GM12864 (cell line): ENCODE measurements at places on chromosomes 1 and 21.

DNA sequence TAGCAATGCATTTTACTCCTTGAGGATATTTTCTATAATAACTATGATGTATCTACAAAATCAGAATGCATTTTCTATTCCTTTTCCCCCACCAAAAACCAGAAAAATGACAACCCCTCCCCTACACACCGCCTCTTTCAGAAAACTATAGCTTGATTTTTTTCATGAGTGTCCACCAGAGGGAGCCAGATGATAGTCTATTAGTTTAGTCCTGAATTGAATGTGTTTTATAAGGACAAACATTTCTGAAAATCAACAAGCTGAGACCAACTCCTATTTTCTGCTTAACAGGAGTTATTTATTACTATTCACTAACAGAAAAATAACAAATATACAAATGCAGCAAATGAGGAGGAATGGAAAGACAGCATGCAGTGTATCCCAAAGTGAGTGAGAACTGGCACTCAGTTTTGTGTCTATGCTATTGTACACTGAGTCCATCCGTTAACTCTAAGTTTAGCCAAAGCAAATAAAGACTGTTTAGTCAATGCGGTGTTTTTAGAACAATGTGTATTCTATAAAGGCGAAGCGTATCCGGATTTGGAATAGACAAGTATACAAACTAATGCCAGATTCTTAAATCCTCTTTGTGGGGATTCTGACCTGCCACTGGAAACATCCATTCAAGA lies 182.6 kb downstream of the VAV3 start:
- peak; percentile 15 for DNase-seq

- DNase-seq = no peak
These were observed 6.2 kb downstream of the NECTIN4 start for GRCh38 chr1:161082996-161083747.

DNA sequence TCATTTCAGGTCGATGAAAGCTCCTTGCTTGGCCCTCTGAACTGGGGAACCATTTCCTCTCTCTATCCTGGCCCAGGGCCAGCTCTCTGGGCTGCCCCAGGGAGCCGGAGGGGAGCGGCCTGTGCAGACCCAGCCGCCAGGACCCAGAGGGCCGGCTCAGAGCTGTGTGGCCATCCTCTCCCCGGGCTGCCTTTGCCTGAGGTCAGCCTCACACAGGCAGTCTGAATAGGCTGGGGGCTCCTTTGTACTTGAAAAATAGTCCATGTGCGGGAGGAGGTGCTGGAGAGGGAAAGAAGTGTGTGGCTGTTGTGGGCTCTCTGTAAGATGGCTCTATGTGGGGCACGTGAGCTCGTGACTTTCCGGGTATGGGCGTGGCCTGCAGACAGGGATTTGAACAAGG lies 275.1 kb upstream of the VAMP3 start:
- DNase-seq = no peak

- no peak for DNase-seq
These were observed 22.6 kb downstream of the FAAP20 start for GRCh38 chr1:2172012-2172411.

DNA sequence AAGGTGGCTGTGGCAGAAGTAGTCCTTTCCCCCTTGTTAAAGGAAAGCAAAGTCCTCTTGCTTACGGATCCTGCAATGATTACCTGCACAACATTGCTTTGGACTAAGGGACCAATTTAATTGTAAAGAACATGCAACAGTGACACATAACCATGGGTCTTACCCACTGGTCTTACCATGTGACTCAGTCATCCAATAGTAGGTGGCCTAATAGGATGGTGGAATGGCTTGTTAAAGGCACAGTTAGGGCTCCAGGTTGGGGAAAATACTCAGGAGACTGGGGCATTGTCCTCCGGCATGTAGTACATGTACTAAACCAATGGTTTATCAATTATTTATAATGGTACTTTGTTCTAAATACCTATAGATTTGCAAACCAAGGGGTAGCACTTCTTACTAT lies 2.1 kb upstream of the YIPF1 start:
- DNase-seq = no peak

GRCh38 chr21:28952686-28953085 lies 40.0 kb downstream of the LTN1 start:
- no peak for DNase-seq

GRCh38 chr21:28454564-28455252 lies 538.0 kb downstream of the LTN1 start:
- no peak for DNase-seq

DNA sequence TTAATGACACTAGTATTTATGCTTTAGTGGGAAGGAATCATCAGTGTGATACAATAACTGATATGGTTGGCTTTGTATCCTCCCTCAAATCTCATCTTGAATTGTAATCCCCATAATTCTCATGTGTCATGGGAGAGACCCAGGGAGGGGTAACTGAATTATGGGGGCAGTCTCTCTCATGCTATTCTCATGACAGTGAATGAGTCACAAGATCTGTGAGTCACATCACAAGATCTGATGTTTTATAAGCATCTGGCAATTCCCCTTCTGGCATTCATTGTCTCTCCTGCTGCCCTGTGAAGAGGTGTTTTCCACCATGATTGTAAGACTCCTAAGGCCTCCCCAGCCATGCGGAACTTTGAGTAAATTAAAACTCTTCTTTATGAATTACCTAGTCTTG lies 1760.3 kb downstream of the NCAM2 start:
- DNase-seq = no peak

GRCh38 chr1:179779645-179780272 lies 36.7 kb downstream of the FAM163A start:
- no peak for DNase-seq

DNA sequence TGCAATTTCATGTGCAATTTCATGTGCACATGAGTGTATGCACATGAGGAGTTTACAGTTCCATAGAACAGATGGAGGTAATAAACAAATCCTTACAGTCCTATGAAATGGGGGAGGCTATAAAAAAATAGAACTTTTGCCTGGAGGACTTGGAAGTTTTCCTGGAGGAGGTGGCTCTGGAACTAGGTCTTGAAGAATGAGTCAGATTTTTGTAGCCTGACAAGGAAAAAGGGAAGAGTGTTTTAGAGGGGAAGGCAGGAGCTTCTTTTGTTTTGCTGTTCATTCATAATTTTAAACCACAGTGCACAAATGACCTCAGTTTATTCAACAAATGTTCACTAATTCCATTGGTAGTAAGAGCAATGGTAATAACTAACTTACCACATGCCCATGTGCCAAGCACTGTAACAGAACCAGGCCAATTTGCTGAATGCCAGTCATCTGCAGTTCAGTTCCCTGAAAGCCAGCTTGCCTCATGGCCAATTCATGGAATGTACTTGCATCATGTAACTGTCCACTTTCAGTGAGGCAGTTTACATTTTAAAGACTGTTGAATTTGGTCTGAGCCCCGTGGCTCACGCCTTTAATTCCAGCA lies 2.7 kb downstream of the DIO1 start:
- no peak for DNase-seq

- DNase-seq = no peak
These were observed 10.2 kb downstream of the ADAM30 start for GRCh38 chr1:119885903-119886783.

- peak; percentile 65 for DNase-seq
These were observed 8.5 kb downstream of the SSR2 start for GRCh38 chr1:156012051-156012817.

GRCh38 chr1:84774669-84775534 lies 84.6 kb upstream of the SSX2IP start:
- no peak for DNase-seq

DNA sequence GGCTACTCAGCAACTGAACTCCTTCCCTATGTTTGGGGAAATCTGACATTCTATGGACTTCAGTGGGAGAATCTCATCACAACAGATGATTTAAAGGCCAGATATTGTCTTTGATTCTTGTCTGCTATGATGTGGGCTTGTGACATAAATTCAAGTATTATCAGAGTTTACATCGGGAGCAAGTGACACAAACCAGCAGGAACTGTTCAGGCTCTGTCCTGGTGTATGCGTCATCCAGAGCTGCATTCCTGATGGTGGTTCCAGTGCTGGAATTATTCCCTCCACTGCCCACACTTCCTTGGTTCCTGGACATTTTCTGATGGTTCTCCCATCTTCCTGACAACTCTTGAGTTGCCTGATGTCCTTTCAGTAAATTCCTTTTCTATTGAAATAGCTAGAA lies 10.8 kb upstream of the LSM10 start:
- DNase-seq = no peak
